ENCODE measurements at places on chromosomes 7 and 10.

GRCh38 chr7:69751026-69751425, 152.8 kb downstream of the AUTS2 start:
- DNase-seq: no peak

DNA sequence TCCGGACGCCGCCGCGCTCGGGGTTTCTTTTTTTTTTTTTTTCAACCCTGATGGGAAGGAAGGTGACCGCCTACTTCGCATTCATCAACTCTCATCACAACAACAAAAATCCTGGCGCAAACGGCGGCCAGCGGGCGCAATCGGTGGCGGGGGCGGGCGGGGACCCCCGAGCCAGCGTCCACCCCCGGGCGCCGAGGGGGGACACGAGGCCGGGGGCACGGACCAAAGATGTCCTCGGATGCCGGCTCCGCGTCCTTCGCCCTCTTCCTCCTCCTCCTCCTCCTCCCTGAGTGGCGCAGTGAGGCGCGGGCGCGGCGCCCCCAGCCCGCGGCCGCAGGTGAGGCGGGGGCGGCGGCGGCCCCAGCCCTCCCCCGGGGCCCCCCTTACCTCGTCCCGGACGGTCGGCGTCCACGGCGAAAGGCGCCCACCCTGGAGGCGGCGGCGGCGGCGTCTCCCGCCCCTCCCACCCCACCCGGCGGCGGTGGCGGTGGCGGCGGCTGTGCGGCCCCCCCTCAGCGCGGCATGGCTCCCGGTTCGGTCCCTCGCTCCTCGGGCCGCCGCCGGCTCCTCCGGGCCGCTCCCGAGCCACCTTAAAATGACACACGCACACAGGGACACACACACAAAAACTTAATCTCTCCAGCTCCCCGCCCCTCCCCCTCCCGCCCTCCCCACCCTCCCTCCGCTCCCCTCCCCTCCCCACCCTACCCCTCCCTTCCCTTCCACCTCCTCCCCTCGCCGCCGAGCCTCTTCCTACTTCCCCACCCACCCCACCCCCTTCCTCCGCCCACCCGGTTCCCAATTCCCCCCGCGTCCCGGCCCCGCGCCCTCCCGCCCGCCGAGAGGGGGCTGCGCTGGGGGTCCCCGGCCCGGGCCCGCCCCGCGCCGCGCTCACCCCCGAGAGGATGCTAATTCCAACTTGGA, at the start of gene CTBP2:
Gene CTBP2 (minus strand): TSS at position 632 of the 924 bp plus-strand sequence.
- no peak for DNase-seq

DNA sequence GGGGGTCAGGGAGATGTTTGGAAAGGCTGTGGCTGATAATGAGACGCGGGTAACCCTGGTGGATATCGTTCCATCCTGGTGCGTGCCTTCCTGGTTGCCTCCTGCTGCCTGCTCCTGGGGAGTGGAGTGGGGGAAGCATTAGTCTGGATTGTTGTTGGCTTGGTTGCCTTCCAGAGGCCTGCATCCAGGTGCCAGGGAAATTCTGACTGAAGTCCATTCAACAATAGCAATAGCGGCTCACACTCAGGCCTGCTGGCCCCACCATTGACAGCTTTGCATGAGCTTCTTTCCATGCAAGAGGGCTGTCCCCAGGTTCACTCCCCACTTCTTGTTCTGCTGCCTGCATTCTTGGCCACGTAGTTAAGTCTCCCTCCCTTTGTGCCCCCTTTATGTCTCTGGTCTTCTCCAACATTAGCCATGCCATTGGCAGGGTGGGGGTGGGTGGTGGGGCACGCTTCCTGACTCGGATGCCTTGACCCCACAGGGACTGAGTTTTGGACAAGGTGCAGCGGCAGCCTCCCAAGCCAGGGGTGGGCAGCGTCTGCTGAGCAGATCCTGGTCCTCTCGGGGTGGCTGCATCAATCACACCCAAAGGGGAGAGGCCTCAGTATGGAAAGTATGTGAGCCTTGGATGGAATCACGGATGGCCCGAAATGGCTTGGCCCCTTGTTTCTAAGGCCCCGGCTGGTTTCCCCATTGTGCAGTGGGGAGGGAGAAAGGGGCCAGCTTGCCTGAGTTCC, 150.2 kb downstream of the GRK5 start:
- no peak for DNase-seq

DNA sequence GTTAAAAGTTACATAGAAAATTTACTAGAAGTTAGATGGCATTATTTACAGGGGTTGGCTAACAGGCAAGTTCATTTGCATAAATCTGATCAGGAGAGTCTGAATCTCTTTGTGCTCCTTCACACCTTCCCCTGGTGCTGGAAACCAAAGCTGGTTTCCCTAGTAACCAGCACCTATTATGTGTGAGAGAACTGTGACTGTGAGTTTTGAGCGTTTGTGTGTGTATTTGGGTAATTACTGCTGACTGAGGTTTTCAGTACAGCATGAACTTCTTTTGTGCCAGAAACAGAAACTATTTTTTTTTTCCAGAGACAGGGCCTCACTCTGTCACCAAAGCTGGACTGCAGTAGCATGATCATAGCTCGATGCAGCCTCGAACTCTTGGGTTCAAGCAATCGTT, 10.3 kb upstream of the IFIT1B start:
- DNase-seq: no peak

DNA sequence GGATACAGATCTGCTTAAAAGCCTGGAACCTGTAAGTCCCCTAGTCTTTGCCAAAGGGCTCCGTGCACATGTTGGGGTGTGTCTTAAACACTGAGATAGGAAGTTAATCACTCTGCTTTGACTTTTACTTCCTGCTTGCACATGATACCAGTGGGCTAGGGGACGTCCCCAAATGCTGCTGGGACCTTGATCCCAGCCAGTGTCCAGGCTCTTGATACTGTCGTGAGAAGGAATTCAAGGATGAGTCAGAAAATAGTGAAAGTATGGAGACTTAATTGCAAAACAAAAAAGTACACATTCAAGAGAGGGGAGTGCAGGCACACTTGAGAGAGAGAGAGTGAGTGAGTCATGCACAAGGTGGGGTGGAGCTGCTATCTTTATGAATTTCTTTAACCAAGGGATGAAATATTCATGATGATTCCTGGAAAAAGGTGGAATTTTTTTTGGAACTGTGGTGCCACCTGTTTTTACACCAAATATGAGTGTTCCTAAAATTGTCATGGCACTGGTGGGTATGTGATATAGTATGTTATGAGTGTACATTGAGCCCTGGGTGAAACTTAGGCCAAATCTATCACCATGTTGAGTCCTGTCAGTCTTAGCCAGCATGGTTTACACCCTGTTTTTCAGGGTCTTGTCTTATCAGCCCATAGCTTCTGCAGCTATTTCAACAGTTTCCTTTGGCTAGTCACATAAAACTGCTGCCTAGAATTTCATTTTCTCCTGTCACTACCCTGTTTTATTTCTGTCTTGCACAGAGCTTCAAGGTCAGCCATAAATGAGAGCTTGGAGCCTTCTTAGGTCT, 88.3 kb upstream of the CYP26C1 start:
- DNase-seq: no peak

GRCh38 chr10:131881104-131881880, 19.5 kb upstream of the PPP2R2D start:
- no peak for DNase-seq

DNA sequence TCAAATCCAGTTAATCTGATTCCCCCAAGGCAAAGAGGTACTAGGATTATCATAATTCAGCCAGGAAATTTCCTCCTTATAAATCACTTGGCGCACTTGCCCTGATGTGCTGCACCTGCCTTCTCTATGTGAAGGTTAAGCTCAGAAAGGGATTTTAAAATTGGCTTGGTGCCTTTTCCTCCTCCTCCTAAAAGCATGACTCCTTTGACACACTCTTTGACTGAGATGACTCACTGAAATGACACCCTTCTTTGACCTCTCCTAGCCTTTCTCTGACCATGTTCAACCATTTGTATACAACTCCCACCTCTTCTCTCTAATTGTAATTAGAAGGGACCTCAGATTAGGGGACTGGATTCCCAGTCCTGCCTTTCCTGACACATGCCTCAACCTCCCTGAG, 46.5 kb downstream of the ABLIM1 start:
- no peak for DNase-seq

DNA sequence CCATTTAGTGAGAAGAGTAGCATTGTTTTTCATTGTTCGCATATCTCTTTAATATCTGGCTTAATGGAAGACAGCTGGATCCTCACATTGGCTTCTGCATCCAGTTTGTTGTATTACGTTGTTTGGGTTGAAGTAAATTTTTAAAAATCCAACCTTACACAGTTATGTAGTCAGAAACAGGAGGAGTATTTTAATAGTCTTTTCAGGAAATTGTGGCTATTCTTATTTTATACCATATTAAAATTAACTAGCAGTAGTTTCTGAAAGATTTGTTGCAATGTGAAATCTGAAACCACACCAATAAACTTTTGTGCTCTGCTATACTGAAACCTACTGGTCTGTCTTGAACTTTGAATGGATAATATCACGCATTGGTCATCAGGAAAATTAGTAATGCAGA, 27.9 kb downstream of the MYPN start:
- DNase-seq: no peak

GRCh38 chr10:20007426-20007825, 191.2 kb downstream of the PLXDC2 start:
- DNase-seq: no peak

- no peak for DNase-seq
These were observed 200.9 kb downstream of the GRID1 start for GRCh38 chr10:86165666-86166065.

DNA sequence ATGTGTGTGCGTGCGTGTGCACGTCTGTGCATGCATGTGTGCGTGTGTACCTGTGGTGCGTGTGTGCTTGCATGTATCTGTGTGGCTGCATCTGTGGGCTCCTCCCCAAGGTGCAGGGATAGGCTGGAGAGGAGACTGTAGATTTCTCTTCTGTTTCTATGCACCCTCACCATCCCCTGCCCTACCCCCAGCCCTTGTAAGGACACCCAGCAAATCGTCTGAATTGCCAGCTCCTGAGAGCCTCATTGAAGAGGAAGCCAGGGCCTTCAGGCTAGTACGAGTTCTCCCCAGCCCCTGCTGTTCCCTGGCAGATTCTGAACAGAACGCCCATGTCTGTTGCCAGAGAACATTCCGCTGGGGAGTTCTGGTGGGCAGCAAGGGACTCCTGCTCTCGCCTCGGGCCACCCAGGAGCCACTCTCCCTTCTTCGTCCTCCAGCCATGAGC, 17.0 kb upstream of the TRIM8 start:
- no peak for DNase-seq

- peak; percentile 37 for DNase-seq
These were observed 189.8 kb upstream of the IMMP2L start for GRCh38 chr7:111752022-111752582.

- DNase-seq: no peak
These were observed 12.9 kb upstream of the TMEM26 start for GRCh38 chr10:61465901-61466632.

GRCh38 chr10:112532189-112532588, 85.2 kb downstream of the VTI1A start:
- no peak for DNase-seq

DNA sequence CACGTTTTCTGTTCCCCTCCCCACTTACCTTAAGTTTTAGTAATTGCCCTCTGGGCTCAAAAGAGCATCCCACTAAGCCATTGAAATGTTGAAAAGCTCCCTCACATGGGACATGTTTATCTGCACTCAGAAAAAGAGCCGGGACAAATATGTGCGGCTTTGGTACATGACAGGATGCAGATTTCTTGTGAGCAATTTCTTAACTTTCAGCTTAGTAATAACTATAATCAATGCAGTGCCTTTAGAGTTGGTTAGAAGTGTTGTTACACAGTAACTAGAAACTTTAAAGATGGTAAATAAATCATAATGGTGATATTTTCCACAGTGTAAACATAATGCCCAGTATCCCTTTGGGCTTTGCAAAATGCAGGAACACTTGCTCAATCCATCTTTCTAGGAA, 89.2 kb downstream of the ZNF365 start:
- DNase-seq: no peak

- no peak for DNase-seq
These were observed 13.2 kb downstream of the UBE2D1 start for GRCh38 chr10:58347967-58348366.

DNA sequence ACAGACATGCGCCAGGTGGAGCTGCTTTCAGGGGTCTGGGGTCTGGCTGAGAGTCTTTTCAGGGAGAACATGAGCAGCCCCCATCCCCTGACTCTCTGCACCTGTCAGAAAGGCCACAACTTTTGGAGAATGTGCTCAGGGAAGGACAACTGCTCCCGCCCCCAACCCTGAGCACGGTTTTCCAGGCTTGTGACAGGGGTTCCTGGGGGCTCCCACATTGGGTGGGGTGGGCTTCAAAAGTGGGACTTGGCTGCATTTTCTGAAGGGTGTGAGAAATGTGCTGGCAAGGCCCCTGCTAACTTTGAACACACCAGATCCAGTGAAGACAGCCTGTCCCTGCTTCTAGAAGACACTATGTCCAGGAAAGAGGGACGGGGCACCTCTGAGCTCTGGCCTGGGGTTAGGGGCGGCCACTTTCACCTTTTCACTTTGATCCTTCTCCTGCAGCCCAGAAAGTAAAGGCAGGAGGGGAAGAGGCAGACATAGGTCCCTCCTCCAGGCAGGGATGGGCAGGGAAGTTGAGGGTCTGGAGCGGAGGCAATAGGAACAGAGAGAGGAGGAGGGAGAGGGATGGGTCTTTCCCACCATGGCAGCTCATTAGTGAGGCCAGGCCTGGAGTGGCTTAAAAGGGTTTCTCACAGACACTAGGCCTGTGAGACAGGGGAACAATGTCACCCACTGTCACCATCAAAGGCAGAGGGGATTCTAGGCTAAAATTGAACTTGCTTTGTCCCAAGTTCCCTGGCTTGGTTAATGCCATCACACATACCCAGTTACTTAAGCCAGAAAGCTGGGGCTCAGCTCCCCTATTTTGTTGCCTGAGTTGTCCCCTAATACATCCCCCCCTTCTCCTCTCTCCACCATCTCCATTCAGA, 1.5 kb downstream of the KCP start:
- no peak for DNase-seq

DNA sequence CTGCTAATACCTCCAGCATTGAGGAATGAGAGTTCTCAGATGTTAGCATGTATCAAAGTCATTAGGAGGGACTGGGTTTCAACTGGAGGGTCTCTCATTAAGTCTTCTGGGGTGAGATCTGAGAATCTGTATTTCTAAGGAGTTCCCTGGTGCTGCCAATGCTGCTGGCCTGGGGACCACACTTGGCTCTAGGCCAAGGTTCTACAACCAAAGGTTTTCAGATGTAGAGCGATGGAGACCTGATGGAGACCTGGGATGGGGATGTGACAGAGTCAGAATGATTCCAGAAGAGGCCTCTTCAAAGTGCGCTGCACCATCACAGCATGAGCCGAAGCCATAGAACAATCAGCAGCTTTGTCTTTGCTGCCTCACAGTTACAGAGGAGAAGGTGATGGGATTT, 27.2 kb downstream of the ST8SIA6 start:
- DNase-seq: no peak

DNA sequence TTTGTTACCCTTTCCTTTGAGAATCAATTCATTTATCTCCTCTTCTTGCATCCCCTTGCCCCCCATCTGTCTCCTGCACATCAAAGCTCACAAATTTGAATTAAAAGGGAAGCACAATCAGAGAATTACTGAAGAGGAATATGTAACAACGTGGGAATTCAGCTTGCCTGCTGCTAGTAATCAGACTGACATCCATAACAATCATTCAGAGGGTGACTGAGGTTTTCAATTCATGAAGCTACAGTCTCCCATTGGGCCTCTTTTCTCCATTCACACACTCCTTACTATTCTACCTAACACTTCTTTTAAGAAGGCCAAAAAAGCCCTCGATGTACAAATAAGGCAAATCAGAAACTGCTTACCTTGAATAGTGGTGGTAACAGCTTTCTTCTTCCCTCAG, 24.3 kb upstream of the DNA2 start:
- no peak for DNase-seq

- no peak for DNase-seq
These were observed 32.2 kb downstream of the FRMPD2 start for GRCh38 chr10:48242171-48242904.

- no peak for DNase-seq
These were observed 265.4 kb upstream of the NFE2L3 start for GRCh38 chr7:25886387-25887240.

- no peak for DNase-seq
These were observed 59.9 kb downstream of the MAP3K8 start for GRCh38 chr10:30493609-30494530.
